A172 (cell line): ENCODE measurements at places on chromosomes 2 and 18.
A peak's percentile ranks its signal among the peaks of the same experiment; 100 is the strongest.

GRCh38 chr2:37654932-37655841 is 16.3 kb downstream of the CDC42EP3 start:
- DNase-seq = no peak

DNA sequence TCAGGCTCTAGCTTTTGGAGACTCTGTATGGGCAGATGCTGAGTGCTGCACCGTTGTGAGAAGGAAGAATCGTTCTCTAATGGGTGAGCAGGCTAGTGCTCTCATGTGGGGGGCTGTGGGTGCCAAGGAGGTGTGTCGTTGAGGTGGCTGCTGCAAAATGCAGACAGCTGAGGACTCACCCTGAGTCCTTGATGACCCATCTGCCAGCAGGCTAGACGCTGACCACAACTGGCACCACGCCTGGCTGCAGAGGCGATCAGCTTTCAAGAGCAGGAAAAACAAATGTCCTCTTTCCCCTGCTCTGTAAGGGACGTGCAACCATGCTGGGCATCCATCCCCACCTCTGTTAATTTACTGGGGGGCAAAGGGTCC is 48.2 kb downstream of the HAUS1 start:
- DNase-seq = peak; percentile 77

DNA sequence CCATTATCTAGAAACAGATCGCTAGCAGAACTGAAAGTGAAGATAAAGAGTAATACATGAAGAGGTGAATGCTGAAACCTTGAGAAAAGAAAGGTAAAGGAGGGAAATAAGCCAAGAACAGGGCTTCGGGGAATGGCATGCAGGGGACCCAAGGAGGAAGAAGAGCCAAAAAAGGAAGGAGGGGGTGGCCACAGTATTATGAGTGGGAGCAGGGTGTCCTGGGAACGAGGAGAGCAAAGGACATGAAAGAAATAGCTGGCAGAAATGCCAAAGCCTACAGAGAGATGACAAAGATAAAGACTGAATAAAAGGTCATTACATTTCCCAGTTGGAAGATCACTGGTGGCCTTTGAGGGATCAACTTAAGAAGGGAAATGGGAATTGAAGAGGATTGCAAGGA is 82.9 kb downstream of the ACTR3 start:
- no peak for DNase-seq

DNA sequence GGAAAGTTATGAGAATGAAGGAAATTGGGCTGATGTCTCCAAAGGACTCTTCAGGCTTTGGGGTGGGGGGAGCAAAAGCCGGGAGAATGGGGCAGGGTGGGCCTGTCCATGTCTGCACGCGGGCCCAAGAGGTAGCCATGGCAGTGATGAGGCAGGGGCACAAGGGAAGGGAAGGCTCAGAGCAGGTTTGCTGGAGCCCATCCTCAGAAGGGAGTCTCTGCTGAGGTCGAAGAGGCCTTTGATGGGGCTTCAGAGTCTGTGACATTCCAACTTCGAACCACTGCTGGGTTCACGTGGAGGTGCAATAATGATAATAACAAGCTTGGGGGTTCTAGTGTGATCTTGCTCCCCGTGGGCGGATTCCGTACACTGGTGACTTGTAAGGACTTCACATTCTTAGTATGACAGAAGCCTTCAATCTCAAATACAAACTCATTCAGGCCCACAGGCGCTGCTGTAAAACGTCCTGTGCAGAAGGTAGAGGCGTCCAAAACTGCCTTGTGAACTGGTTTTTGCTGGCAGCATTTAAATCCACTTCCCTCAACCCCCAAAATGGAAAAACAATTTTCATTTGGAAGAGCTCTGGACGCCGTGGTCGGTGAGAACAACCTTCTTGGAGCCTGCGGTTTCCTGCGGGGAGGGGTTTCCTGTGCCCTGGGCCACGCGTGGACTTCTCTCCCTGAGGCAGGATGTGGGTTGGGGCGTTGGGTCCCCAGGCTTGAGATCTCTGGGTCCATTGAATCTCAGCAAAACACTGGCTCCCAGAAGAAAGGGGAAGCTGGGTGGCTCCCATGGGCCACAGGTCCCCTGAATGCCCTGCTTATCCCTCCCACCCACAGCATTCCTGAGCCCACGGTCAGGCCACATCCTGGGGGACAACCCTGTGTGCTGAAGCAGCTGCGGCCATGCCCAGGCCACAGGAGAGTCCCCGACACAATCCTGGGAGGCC is 151.0 kb downstream of the TPO start:
- no peak for DNase-seq

- no peak for DNase-seq
Measured at GRCh38 chr2:10045561-10046355, 2.4 kb downstream of the KLF11 start.

DNA sequence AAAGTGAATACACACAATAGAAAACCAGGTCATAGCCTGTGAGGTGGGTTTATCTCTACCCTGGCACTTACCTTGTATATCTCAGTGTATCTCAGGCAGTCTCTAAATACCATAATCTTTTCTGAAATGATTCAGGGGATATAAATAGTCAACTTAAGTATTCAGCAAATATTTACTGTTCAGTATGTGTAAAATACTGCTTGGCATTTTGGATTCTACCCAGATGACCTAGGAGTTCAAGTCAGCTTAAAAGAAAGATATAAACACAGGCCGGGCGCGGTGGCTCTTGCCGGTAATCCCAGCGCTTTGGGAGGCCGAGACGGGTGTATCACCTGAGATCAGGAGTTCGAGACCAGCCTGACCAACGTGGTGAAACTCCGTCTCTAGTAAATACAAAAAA is 23.8 kb downstream of the GRHL1 start:
- peak; percentile 43 for DNase-seq

GRCh38 chr18:74682991-74683297 is 85.3 kb downstream of the ZNF407 start:
- peak; percentile 8 for DNase-seq

DNA sequence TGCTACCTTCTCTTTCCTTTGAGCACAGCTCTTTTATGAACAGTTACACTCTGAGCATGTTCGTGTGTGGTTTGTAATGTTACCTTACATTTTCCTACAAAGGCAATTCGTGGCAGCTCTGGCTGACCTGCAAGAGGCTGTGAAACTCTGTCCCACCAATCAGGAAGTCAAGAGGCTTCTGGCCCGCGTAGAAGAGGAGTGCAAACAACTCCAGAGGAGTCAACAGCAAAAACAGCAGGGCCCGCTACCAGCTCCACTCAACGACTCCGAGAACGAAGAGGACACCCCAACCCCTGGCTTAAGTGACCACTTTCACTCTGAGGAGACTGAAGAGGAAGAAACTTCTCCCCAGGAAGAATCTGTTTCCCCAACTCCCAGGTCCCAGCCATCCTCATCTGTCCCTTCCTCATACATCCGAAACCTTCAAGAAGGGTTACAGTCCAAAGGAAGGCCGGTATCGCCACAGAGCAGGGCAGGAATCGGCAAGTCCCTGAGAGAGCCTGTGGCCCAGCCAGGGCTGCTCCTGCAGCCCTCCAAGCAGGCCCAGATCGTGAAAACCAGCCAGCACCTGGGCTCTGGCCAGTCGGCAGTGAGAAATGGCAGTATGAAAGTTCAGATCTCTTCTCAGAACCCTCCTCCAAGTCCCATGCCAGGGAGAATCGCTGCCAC is 56.9 kb downstream of the WDSUB1 start:
- DNase-seq = no peak
